ENCODE measurements at places on chromosomes 11 and 22.

GRCh38 chr11:114168691-114169090 is 109.2 kb downstream of the ZBTB16 start:
- no peak for DNase-seq

- no peak for DNase-seq
These were observed 6.9 kb downstream of the GLB1L2 start for GRCh38 chr11:134338654-134339053.

- no peak for DNase-seq
These were observed 13.7 kb downstream of the PAX6 start for GRCh38 chr11:31797190-31798056.

DNA sequence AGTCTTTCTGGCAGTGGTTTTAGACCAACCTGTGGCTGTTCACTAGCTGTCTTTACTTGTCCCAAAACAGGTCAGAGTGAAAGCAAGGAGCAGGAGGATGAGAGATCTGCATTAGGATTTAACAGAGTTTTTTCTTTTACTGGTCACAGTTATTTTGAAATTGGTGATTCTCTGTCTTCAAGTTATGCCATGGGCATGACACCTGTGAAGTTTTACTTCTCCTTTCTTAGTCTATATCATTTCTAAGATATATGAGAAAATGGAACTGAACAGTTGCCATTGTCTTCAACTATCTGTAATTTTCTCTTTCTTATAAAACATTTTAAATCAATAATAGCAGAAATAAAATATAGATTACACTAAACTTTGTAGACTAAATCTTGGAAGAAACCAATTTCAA is 60.6 kb downstream of the TRPC6 start:
- no peak for DNase-seq

- DNase-seq, result no peak
These were observed 38.4 kb upstream of the HORMAD2 start for GRCh38 chr22:30041881-30042280.

GRCh38 chr22:42961810-42962209 is 53.1 kb downstream of the PACSIN2 start:
- DNase-seq, result no peak

GRCh38 chr22:36079041-36079440 is 50.4 kb upstream of the RBFOX2 start:
- DNase-seq, result no peak
